ENCODE measurements at places on chromosomes 13 and 19.
A peak's percentile ranks its signal among the peaks of the same experiment; 100 is the strongest.

DNA sequence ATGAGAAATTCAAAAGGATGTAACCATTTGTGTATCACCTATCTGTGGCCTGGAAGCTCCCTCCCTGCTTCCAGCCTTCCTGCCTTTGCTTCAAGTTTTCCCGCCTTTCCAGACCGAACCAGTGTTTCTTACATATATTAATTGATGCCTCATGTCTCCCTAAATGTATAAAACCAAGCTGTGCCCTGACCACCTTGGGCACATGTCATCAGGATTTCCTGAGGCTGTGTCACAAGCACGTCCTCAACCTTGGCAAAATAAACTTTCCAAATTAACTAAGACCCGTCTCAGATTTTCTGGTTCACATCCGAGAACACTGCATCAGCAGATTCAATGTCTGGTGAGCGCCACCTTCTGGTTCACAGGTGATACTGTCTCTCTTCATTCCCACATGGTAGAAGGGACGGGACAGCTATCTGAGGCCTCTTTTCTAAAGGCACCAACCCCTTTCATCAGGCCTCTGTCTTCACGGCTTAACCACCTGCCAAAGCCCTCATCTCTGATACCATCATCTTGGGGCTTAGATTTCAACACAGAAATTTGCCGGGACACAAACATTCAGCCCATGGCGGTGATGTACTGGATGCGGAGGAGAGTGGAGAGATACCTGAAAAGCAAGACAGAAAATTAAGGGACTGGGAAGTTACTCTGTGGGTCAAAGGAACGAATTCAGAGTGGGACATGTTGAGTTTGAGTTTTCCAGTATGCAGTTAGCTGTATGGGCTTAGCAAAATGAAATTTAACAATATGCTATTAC, 58.7 kb upstream of the PABPC3 start:
- DNase-seq = peak; percentile 42

DNA sequence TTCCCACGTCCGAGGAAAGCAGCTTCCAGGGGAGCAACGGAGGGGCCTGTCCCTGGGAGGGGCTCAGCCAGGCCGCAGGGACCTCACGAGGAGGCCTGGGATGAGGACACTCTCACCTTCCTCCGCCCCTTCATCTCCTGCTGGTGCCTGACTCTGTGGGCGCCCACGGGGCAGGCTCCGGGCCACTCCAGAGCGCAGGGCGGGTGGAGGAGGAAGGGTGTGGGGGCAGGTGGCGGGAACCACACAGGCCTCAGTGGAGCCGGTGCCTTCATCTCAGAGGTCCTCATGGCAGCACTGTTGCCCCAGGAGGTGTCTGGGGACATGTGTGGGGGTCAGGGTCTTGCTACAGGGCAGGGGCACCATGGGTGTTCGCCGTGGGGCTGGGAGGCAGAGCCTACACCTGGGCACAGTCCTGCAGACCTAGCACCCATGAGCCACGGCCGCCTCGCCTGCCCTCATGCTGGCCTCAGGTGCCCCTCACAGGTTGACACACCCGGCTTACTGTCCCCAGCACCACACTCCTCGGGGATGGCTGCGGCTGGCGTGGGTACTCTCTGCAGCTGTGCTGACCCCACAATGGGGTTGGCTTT, 10.1 kb upstream of the TMEM255B start:
- DNase-seq = no peak

DNA sequence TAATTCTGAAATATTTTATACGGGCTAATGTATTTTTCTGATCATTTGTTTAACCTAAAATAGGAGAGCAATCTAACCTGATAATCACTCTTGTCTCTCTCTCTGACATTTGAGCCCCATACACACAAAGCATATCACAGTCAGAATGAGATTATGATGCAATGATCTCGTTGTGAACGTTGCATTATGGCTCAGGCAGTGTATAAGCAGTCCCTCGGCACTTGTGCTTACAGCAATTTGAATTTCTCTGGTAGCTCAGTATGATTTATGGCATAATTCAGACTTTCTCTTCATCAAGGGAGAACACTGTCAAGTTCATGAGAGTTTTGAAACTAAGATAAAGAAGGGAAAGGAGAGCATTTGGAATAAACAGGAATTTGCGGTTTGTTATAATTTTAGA, 256.1 kb downstream of the DACH1 start:
- no peak for DNase-seq

GRCh38 chr13:33968520-33969507, 150.9 kb downstream of the RFC3 start:
- no peak for DNase-seq

DNA sequence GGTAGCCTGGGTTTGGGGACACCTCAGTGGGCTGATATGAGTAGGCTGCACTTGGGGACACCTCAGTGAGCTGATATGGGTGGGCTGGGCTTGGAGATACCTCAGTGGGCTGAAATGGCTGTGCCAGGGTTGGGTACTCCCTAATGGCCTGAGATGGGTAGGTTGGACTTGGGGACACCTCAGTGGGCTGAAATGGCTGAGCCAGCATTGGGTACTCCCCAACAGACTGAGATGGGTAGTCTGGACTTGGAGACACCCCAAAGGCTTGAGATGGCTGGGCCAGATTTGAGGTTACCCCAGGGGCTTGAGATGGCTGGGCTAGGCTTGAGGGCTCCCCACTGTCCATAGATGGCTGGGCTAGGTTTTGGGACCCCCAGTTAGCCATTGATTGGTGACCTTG, 12.1 kb downstream of the IQCN start:
- DNase-seq = peak; percentile 2

- DNase-seq = no peak
These were observed 3.8 kb upstream of the CASP14 start for GRCh38 chr19:15045506-15045905.

- no peak for DNase-seq
These were observed 573 bp upstream of the STARD13 start for GRCh38 chr13:33286128-33286527.

GRCh38 chr13:21632196-21632595, 28.2 kb upstream of the MICU2 start:
- DNase-seq = no peak

GRCh38 chr13:110131424-110131823, 175.5 kb downstream of the COL4A1 start:
- no peak for DNase-seq

GRCh38 chr13:67139551-67139950, 90.6 kb downstream of the PCDH9 start:
- no peak for DNase-seq

GRCh38 chr19:48627201-48627864, 8.0 kb downstream of the SPHK2 start:
- no peak for DNase-seq

GRCh38 chr19:22526661-22527272, 104.6 kb upstream of the ZNF98 start:
- DNase-seq = no peak
